ENCODE measurements at places on chromosomes 1 and 21.
A peak's percentile ranks its signal among the peaks of the same experiment; 100 is the strongest.

DNA sequence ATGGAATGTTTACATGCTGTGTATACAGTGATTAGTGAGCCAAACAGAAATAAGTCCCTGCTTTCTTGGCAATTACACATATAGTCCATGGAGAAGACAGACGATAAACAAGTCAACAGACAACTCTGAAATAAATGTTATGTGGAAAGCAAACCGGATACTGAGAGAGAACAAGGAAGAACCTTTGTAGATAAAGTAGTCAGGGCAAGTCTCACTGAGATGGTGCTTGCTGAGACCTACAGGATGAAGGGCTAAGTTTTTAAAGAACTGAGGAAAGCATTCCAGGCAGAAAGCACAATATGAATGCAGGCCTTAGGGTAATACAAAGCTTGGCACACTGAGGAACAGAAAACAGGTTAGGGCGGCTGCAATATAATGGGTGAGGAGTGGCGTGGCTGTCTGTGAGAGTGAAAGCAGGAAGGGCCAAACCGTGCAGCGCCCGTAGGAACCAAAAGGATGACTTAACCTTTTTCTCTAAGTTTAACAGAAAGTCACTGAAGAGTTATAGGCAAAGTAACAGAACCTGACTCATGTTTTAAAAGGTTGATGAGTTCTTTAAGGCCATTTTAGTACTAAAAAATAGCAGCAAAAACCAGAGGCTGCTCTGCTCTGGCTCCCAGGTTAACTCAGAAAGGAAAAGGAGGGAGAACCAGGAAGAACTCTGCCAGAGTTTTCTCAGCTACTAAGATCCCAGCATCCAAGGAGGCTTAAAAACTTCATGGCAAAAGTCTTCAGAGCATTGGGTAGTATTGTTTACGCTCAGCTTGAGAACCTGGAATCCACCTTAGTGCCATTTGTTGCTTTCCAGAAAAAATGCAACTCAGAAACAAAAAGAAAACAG lies 8.7 kb upstream of the TTF2 start:
- peaks cover 23% of the 10 kb centered on the region for H3K4me1 ChIP-seq
- H3K27ac ChIP-seq = peak overlapping the region; percentile 74
- no peaks in the 10 kb centered on the region for H3K36me3 ChIP-seq
- H3K27me3 ChIP-seq = no peaks in the 10 kb centered on the region
- peak overlapping the region; percentile 72 for H3K4me3 ChIP-seq

- no peak overlapping the region for H3K27ac ChIP-seq
- H3K4me1 ChIP-seq = no peaks in the 10 kb centered on the region
- DNase-seq = no peak
- H3K4me3 ChIP-seq = no peak overlapping the region
- no peaks in the 10 kb centered on the region for H3K27me3 ChIP-seq
Measured at GRCh38 chr1:68958958-68959357, 462.1 kb upstream of the DEPDC1 start.

DNA sequence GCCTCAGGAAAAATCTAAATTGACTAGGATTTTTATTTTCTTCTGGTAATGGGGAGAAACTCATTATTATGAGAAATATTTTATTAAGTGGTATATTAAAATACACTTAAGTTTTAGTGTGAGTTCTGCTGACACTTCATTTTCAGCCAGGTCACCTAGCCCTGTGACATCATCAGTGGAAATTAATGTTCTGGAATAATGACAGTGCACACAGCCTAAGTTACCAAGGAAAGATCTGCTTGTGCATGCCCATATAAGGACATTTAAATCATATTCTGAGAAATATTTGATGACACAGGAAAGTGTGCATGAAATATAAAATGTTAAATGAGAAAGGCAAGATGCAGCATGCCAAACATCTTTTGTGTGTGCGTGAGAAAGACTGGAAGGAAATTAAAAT lies 102.0 kb downstream of the KIF14 start:
- H3K27ac ChIP-seq = no peak overlapping the region
- no peak overlapping the region for H3K4me3 ChIP-seq
- H3K27me3 ChIP-seq = peaks cover 9% of the 10 kb centered on the region
- H3K4me1 ChIP-seq = no peaks in the 10 kb centered on the region

GRCh38 chr1:32028746-32029145 lies 15.1 kb downstream of the KHDRBS1 start:
- peaks cover 33% of the 10 kb centered on the region for H3K4me1 ChIP-seq
- DNase-seq = no peak
- no peaks in the 10 kb centered on the region for H3K27me3 ChIP-seq
- H3K4me3 ChIP-seq = no peak overlapping the region
- no peak overlapping the region for H3K27ac ChIP-seq

GRCh38 chr1:225700889-225701465 lies 48.1 kb upstream of the ENAH start:
- H3K4me3 ChIP-seq = no peak overlapping the region
- no peaks in the 10 kb centered on the region for H3K27me3 ChIP-seq
- no peak for DNase-seq
- H3K4me1 ChIP-seq = no peaks in the 10 kb centered on the region

DNA sequence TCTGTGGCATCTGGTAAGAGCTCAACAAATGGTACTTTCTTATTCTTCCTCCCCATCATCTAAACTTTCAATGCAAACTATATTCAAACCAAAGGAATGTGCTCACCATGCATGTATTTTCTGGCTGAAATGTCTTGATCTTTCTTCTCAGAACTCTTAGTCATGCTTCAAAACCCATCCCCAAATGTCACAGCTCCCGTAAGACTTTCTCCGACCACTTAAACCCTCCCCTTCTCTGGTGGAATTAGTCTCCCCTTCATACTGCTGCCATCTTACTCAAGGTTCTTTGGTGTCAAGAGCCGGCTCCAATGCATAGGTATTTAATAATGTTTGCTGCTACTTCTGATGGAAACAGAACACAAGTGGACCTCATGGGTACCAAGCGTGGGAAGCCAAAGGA lies 538.1 kb downstream of the MATN1 start:
- H3K36me3 ChIP-seq = no peaks in the 10 kb centered on the region
- H3K4me3 ChIP-seq = no peak overlapping the region
- H3K27me3 ChIP-seq = no peaks in the 10 kb centered on the region
- no peak overlapping the region for H3K27ac ChIP-seq
- DNase-seq = no peak
- peaks cover 30% of the 10 kb centered on the region for H3K4me1 ChIP-seq

- no peaks in the 10 kb centered on the region for H3K36me3 ChIP-seq
- no peak overlapping the region for H3K27ac ChIP-seq
- H3K4me1 ChIP-seq = no peaks in the 10 kb centered on the region
- no peak for DNase-seq
- no peaks in the 10 kb centered on the region for H3K27me3 ChIP-seq
Measured at GRCh38 chr1:179251675-179252074, 22.2 kb upstream of the ABL2 start.

DNA sequence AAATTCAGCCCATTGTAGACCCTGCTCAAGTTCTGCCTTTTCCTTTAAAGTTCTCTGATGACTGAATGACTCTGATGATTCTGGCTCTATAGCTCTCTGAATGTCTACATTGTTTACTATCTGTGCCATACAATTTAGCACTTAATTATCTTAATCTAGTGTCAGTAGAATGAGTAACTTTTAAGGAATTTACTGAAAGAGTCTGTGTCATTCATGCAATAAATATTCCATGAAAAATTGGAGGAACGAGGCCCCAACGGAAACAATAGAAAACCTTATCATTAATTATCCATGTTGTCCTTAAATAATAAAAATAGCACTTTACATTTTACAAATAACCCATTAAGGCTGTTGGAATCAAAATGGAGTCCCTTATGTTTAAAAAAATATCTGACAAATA lies 77.8 kb downstream of the SLC44A5 start:
- DNase-seq = no peak
- H3K36me3 ChIP-seq = no peaks in the 10 kb centered on the region
- H3K27ac ChIP-seq = no peak overlapping the region
- H3K27me3 ChIP-seq = no peaks in the 10 kb centered on the region
- H3K4me1 ChIP-seq = no peaks in the 10 kb centered on the region
- H3K4me3 ChIP-seq = no peak overlapping the region

GRCh38 chr1:45329445-45329844 lies 2.8 kb downstream of the HPDL start:
- peaks cover 3% of the 10 kb centered on the region for H3K4me1 ChIP-seq
- H3K27ac ChIP-seq = no peak overlapping the region
- no peaks in the 10 kb centered on the region for H3K36me3 ChIP-seq
- DNase-seq = no peak
- H3K4me3 ChIP-seq = peak overlapping the region; percentile 38
- H3K27me3 ChIP-seq = no peaks in the 10 kb centered on the region

DNA sequence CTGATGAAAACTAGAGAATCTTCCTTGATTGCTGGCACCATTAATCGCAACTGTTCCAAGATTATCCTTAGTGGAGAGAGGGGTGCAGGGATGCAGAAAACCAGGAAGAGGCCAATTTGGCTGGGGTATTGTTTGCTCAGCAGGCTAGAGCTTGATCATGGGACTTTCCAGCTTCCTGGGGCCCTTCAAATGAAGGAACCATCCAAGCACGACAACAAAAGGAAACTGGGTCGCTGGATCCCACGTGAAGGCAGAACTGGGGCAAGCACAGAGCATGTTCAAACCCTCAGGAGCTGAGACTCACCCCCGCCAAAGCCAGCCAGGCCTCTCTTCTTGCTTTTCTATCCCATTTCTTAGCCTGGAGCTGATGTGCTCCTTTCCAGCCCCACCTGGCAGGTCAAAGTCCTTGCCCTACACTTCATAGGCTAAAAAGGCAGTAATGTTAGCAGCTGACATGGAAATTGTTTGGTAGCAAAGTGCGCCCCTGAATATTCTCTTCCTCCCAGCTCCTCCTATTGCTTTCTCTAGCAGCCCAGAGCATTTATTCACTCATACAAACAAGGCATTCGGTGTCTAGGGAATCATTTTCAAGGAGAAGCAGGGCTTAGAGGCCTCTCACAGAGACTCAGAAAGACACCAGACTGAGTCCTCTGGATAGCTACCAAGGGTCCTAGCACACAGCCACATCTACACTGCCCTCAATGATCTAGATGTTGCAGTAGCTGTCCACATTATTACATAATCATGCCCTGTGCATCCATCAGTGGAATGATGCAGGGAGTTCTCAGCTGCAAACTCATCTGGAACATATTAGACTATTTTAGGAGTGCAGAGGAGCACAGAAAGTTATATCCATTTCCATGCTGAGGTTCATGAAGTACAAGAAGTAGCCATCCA lies 11.5 kb downstream of the KCNA2 start:
- DNase-seq = no peak
- no peak overlapping the region for H3K4me3 ChIP-seq
- H3K4me1 ChIP-seq = no peaks in the 10 kb centered on the region
- H3K27ac ChIP-seq = no peak overlapping the region
- peaks cover 20% of the 10 kb centered on the region for H3K27me3 ChIP-seq
